GM23248 (cell line): ENCODE measurements at places on chromosomes 5 and 9. TPM values are rescaled to one million over a fixed set of nuclear protein-coding genes. Genes with fewer than 3 reads are reported as not detected.

KCNV2 gene
- not detected in 2 replicates for total RNA-seq

MYORG gene
- 0.13 and 1.1 TPM in 2 replicates for total RNA-seq

ZNF658 gene
- 3.7 and 4.8 TPM in 2 replicates for total RNA-seq

FAM221B gene
- total RNA-seq: not detected in 2 replicates

CLIC3 gene
- total RNA-seq: 33.3 and 37.7 TPM in 2 replicates

DNA sequence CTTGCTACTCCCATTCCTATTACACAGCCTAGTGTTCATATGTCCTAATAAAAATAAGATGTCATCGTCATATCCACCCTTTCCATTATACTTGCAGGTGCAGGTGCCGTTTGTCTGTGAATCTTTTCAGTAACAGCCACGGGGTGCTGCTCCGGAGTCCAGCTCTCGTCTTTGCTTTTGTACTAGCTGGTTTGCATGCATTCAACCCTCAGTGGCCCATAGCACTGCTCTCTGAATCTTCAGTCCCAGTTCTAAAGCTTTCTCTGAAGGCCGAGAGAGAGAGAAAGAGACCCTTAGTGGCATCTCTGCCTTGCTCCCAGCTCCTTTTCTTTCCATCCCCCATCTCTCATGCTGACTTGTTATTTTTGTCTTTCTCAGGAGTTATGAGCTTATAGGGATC, 468.5 kb downstream of the TMEM232 start:
- H3K36me3 ChIP-seq: no peaks in the 10 kb centered on the region
- no peak overlapping the region for H3K27ac ChIP-seq
- peaks cover 10% of the 10 kb centered on the region; the same call in 1 of the 2 replicates for H3K4me1 ChIP-seq

GRCh38 chr5:83472508-83473345, 1.2 kb downstream of the VCAN start:
- H3K36me3 ChIP-seq: no peaks in the 10 kb centered on the region
- peaks cover 29% of the 10 kb centered on the region for H3K4me1 ChIP-seq
- peak overlapping the region; percentile 90 for H3K4me3 ChIP-seq
- H3K27ac ChIP-seq: peak overlapping the region; percentile 93

- no peak overlapping the region for H3K4me3 ChIP-seq
- H3K36me3 ChIP-seq: no peaks in the 10 kb centered on the region
- peaks cover 15% of the 10 kb centered on the region for H3K4me1 ChIP-seq
- H3K27me3 ChIP-seq: no peaks in the 10 kb centered on the region
Measured at GRCh38 chr9:93117924-93118862, 15.9 kb downstream of the NINJ1 start.

DNA sequence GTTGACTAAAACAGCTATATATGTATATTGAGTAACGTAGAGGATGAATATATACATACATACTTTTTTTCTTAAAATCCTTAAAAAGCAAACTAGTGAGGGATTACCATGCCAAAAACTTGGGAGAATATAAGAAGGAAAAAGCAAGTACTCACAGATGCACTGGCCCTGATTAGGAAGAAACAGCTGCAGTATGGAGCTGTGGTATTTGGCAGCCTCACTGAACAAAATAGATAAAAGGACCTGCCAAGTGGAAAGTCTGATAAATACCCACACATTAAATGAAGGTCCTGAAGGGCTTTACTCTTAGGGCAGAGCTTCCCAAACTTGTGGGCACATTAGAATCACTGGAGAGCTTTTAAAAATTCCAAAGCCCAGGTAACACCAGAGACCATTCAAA, 80.6 kb downstream of the FEM1C start:
- no peaks in the 10 kb centered on the region for H3K36me3 ChIP-seq
- H3K4me1 ChIP-seq: peaks cover 43% of the 10 kb centered on the region
- no peaks in the 10 kb centered on the region for H3K27me3 ChIP-seq
- no peak for DNase-seq

- DNase-seq: peak; percentile 23
- peaks cover 17% of the 10 kb centered on the region for H3K4me1 ChIP-seq
- H3K36me3 ChIP-seq: no peaks in the 10 kb centered on the region
- H3K27ac ChIP-seq: no peak overlapping the region
- H3K27me3 ChIP-seq: no peaks in the 10 kb centered on the region
Measured at GRCh38 chr5:58255970-58256369, 203.9 kb downstream of the PLK2 start.

- peaks cover 45% of the 10 kb centered on the region for H3K4me1 ChIP-seq
- no peaks in the 10 kb centered on the region for H3K36me3 ChIP-seq
- peak overlapping the region; percentile 90 for H3K27ac ChIP-seq
- H3K4me3 ChIP-seq: peak overlapping the region; percentile 14; the same call in 1 of the 2 replicates
- DNase-seq: peak; percentile 71
Measured at GRCh38 chr5:148913985-148914431, 87.6 kb downstream of the ADRB2 start.

- DNase-seq: no peak
- no peak overlapping the region for H3K4me3 ChIP-seq
- H3K36me3 ChIP-seq: no peaks in the 10 kb centered on the region
- peaks cover 30% of the 10 kb centered on the region for H3K27me3 ChIP-seq
- no peak overlapping the region for H3K27ac ChIP-seq
- H3K4me1 ChIP-seq: no peaks in the 10 kb centered on the region
Measured at GRCh38 chr5:77546-77945, 14.4 kb upstream of the PLEKHG4B start.

- no peaks in the 10 kb centered on the region for H3K36me3 ChIP-seq
- DNase-seq: no peak
- H3K4me3 ChIP-seq: no peak overlapping the region
- H3K27me3 ChIP-seq: no peaks in the 10 kb centered on the region
- no peak overlapping the region for H3K27ac ChIP-seq
Measured at GRCh38 chr9:20504930-20505329, 117.4 kb downstream of the MLLT3 start.

- no peaks in the 10 kb centered on the region for H3K4me1 ChIP-seq
- H3K4me3 ChIP-seq: no peak overlapping the region
- no peak for DNase-seq
- H3K27me3 ChIP-seq: no peaks in the 10 kb centered on the region
- H3K36me3 ChIP-seq: no peaks in the 10 kb centered on the region
- H3K27ac ChIP-seq: no peak overlapping the region
Measured at GRCh38 chr5:62783374-62784057, 204.9 kb downstream of the LRRC70 start.

DNA sequence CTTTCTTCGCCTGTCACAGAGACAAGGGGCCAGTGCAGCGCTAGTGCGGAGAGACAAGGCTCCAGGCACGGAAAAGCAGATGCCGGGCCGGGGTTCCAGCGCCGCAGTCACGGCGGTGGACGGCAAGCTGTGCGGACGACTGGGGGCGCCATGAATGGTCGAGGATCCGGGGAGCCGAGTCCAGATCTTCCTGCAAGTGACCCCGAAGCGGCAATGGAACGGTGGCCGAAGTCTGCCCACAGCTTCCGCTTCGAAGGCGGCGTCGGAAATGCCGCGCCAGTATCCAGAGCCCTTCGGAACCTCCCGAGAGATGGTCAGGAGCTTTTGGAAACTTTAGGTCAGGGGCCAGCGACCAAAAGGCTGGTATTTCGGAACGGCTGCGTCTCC, 601 bp upstream of the FAF2 start:
- no peaks in the 10 kb centered on the region for H3K36me3 ChIP-seq
- peak overlapping the region; percentile 98 for H3K4me3 ChIP-seq
- no peak for DNase-seq
- no peaks in the 10 kb centered on the region for H3K27me3 ChIP-seq
